Bronchial epithelial cell (primary cell): ENCODE measurements at places on chromosomes 7 and 10.

GRCh38 chr10:120614680-120615079 is 157.7 kb downstream of the PLPP4 start:
- no peak for DNase-seq

- DNase-seq, result no peak
Observed at GRCh38 chr7:151494298-151495284, 25.1 kb downstream of the RHEB start.

DNA sequence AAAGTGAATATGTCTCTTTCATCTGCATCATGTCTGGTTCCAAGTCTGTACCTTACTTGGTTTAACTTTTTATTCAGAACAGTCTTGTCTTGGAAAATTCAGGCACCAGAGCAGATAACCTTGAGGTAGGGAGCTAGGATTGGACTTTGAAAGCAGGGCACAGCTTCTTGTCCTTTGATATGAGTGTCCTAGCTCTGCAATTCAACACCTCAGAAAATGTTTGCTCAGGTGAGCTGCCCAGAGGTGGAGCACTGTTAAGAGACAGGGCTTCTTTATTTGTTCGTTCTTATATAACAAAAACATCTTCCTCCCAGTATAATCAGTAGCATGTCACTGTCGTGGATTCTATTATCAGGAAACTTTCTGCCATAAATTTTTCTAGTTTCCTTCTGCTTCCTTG is 118.3 kb downstream of the LRRC4 start:
- no peak for DNase-seq

GRCh38 chr7:48309720-48310119 is 138.5 kb downstream of the ABCA13 start:
- DNase-seq, result no peak

DNA sequence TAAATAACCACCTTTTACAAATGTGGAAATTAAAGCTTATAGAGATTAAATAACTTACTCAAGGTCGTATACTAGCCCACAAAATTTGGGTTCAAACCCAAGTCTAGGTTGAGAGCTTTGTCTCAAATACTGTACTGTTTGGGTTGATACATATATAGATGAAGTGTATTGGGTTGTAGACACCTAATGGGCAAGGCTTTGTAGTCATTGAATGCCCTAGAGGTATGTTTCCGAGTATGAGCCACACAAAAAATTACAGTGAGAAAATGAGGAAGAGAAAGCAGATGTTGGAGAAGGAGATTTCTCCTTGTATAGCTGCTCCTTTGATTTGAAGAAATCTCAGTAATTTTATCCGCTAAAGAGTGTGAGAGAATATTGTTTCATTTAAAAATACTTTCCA is 60.6 kb downstream of the C1GALT1 start:
- no peak for DNase-seq
